Activated naive CD8-positive, alpha-beta T cell treated with anti-CD3 and anti-CD28 coated beads, Interleukin-2, amount 50 U/mL, for 24 hours (primary cell): ENCODE measurements at places on chromosomes 4 and X.

DNA sequence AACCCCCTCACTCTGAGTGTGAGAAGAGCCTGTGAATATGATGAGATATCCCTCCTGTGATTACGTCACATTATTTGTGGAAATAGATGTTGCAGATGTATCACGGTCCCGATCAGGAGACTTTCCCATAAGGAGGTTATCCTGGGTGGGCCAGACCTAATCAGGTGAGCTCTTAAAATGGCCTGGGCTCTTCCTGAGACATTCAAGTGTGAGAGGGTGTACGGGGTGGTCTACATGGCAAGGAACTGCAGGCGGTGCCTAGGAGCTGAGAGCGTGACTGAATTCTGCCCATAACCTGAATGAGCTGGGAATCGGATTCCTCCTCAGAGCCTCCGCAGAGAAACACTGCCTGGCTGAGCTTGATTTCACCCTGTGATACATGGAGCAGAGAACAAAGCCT is 12.9 kb upstream of the CENPVL1 start:
- DNase-seq, result no peak

GRCh38 chr4:17770845-17771244 is 10.6 kb downstream of the FAM184B start:
- no peak for DNase-seq

GRCh38 chr4:16122784-16123183 is 39.0 kb upstream of the PROM1 start:
- DNase-seq, result peak; percentile 55

DNA sequence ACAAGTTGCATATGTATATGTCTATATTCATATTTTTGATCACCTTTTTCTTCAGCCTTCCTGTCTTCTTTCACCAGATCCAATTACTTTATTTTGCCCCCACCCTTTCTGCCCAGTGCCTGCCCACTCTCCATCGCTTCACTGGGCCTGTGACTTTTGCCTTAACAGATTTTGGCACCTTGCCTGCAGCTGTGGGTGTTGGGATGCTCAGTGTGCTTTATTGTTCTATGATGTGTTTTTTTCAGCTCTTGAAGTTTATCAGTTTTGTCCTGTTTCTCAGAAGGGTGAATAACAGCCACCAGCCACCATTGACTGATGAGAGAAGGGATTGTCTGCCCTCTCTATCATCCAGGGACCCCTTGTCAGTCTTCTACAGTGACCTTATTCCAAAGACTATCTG is 77.2 kb upstream of the GALNT7 start:
- DNase-seq, result no peak

DNA sequence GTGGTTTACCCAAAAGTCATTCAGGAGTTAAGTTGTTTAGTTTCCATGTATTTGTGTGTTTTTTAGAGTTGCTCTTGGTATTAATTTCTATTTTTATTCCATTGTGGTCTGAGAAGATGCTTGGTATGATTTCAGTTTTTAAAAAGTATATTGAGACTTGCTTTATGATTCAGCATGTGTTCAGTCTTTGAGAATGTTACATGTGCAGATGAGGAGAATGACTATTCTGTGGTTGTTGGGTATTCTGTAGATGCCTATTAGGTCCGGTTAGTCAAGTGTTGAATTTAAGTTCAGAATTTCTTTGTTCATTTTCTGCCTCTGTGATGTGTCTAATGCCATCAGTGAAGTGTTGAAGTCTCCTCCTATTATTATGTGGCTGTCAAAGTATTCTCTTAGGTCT is 249.4 kb downstream of the ARHGAP10 start:
- no peak for DNase-seq

- no peak for DNase-seq
These were observed 4.9 kb downstream of the GSX2 start for GRCh38 chr4:54104907-54105306.

GRCh38 chr4:183876268-183876934 is 28.7 kb upstream of the STOX2 start:
- DNase-seq, result no peak

GRCh38 chr4:147056940-147057610 is 111.4 kb upstream of the TTC29 start:
- no peak for DNase-seq

- no peak for DNase-seq
These were observed 407.1 kb downstream of the IL15 start for GRCh38 chr4:142043509-142043908.

- peak; percentile 16 for DNase-seq
These were observed 152.0 kb upstream of the USP9X start for GRCh38 chrX:40933132-40933705.

DNA sequence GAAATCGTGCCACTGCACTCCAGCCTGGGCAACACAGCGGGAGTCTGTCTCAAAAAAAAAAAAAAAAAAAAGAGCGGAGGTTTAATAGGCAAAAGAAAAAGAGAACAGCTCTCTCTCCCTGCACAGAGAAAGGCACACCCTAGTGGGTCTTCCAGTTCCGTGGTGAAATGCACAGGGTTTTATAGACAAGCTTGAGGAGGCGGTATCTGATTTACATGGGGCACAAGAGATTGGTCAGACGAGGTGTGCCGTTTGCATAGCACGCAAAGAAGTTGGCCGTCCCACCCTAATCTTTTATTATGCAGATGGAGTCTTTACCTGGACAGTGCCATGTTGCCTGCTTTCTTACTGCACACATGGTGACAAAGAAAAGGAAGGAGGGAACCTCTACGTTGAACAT is 33.5 kb upstream of the REST start:
- no peak for DNase-seq

DNA sequence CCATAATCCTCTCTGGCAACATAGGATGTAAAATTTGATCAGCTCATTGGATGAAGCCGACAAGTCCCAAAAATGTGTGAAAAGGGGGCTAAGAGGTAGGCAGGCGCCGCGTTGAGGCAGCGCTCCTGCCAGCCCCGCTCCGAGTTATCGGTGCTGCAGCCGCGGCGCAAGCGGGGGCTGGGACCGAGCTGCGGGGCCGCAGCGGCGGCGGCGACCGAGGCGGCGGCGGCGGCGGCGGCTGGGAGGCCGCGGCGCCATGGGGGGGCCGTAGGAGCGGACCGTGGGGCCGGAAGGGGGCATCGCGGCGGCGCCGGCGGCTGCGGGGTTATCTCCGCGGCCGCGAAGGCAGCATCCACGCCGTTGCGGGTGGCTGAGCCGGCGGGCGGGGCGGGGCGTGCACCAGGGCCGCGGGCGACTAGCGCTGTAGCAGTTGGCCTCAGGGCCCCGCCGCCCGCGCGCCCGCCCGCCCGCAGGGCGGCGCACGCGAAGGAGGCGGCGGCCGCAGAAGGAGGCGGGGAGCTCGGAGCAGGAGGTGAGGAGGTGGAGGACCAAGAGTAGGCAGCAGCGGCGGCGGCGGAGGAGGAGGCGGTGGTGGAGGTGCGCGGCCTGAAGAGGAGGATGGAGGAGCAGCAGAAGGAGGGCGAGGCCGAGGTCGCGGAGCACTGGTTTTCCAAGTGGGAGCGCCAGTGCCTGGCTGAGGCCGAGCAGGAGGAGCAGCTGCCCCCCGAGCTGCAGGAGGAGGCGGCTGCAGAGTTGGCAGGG is 126.0 kb upstream of the CXorf66 start:
- peak; percentile 2 for DNase-seq

DNA sequence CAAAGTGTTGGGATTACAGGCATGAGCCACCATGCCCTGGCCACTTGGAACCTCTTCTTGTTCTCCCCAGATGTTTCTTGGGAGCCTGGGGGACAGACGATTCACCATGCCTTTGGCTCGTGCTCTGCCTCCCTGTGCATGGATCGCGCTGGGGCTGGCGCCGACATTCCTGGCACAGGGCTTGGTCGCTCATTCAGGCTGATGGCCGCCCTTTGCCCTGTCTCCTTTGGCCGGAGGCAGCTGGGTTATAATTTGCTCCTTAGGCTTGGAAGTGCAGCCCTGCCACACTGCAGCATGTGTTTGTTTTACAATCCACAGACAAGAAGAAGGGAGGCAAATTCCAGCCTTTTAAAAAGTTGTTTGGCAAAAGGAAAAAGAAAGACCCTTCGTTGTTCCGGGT is 115.3 kb downstream of the AASDH start:
- DNase-seq, result no peak

DNA sequence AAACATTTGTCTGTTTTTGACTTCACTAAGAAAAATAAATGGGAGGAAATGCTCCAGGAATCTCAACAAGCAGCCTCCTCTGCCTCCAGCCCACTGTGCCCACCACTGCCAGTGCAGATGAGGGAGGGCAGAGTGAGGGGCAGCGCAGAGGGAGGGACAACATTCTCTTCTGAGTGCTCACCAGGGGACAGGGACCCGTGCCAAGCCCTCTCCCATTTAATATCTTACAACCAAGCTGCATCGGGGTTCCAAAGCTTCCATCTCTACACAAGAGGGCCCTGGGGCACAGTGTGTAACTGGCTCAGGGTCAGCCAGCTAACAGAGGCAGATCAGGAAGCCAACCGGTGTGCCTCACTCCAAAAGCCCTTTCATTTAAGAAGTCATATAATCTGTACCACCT is 120.4 kb downstream of the NSUN7 start:
- DNase-seq, result no peak

- DNase-seq, result no peak
These were observed 49.0 kb downstream of the SPANXA2 start for GRCh38 chrX:141638550-141638949.
